ENCODE measurements at places on chromosomes 3 and 15.

- DNase-seq = no peak
These were observed 602.8 kb downstream of the FOXP1 start for GRCh38 chr3:70980646-70981170.

GRCh38 chr3:63863150-63864007 is at the start of the genes ATXN7 and THOC7:
TSS of gene ATXN7 (plus strand) at chr3:63863867. CDS start at chr3:63912599, 48,732 bp downstream.
TSS of gene THOC7 (minus strand) at chr3:63863805. CDS start at chr3:63863790, 15 bp downstream.
- DNase-seq = peak; percentile 76

DNA sequence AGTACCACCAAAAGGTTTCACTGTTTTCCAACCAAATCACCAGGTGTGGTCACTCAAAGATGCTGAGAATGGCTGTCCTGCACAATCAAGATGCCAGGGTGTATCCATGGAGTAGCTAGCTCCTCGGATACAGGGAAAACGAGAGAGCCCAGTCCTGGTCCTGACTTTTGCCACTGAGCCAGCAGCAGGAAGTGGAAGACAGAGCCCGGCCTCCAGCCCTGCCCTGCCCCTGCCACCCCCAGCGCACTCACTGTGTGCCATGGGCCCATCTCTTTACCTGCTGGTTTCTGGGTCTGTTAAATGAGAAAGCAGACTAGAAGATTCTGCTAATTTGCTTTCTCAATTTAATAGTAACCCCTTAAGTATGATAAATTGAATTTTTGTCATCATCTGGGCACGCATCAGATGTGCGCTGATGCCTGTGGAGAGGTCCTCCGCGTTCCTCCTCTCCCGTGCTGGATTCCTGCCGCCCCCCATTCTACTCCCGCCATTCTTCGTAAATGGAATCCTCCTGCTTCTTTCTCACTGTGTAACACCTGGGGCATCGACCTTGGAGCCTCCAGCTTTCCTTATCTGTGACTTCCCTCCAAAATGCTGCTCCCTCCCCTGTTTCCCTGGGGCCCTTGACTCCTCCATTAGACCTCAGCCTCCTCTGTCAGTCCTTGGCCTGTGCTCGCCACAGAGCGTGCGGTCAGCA is 18.0 kb downstream of the TNFAIP8L3 start:
- DNase-seq = no peak

- DNase-seq = no peak
These were observed 400.4 kb upstream of the RARB start for GRCh38 chr3:25027650-25028049.

DNA sequence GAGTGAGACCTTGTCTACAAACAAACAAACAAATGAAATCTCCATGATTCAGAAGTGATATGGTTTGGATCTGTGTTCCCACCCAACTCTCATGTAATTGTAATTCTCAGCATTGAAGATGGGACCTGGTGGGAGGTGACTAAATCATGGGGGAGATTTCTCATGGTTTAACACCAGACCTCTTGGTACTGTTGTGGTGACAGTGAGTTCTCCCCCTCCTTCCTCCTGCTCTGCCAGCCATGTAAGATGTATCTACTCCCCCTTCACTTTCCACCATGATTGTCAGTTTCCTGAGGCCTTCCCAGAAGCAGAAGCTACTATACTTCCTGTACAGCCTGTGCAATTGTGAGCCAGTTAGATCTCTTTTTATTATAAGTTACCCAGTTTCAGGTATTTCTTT is 438.4 kb upstream of the THBS1 start:
- no peak for DNase-seq

DNA sequence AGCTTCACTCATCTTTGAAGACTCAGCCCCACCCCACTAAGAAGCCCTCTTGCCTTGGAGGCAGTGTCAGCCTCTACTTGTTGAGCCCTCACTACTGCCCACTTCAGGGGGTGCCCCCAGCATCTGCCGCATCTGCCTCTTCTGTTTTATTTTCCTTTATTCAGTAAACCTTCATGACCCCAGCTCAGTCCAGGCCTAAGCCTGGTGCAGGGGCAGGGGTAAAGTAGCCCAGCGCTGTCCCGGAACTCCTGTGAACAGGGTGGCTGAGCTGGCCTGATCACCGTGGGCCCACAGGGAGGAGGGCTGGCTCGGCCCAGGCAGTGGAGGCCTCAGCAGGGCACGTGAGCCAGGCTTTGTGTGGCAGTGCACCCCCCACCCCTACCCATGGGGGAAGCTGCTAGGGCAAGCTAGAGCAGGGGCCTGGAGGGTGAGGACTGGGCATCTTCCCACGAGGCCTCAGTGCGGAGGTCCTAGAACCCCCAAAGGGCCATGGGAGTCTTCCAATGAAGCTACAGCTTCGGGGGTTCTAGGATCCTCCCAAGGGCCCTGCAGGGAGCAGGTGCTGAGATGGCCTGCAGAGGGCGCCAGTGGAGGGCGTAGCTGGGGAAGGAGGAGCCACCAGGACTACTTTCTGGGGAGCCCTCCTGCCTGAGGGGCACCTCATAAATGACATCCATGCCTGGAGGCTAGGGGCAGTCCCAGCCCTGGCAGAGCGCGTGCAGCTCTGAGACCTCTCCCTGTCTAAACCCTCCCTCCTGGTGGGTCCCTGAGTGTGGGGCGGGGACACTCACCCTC is 36.0 kb downstream of the TSPAN3 start:
- peak; percentile 73 for DNase-seq

DNA sequence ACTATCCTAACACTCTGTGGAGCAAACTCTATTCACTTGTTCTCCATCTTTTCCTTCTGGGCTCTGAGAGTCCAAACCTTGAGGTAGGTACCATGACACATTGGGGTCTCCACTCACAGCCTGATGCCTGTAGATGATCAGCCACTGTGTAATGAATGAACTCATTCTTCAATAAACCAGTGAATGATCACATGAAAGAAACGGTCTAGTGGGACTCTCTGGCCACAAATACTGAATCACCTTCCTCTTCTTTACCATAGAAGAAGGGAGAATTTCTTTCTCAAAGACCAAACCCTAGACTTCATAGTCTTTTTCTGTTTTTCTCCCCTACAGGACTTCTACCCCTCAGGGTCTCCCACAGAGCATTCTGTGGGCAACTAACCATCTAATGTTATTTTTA is 20.5 kb upstream of the ABHD2 start:
- no peak for DNase-seq

- no peak for DNase-seq
These were observed 739.6 kb downstream of the NAALADL2 start for GRCh38 chr3:175598740-175599139.

- DNase-seq = no peak
These were observed 278.1 kb upstream of the LRTM1 start for GRCh38 chr3:55205990-55206389.

DNA sequence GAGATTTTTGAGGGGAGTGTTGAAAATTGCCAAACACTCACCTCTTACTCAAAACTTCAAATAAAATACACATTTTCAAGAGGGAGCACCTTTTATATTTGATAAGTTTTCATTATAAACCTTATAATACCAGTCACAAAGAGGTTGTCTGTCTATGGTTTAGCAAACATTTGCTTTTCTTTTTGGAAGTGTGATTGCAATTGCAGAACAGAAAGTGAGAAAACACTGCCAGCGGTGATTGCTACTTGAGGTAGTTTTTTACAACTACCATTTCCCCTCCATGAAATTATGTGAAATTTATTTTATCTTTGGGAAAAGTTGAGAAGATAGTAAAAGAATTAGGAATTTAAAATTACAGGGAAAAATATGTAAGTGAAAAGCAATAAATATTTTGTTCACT is 20.1 kb downstream of the DIPK2A start:
- no peak for DNase-seq

GRCh38 chr3:134377896-134378295 is 3.6 kb upstream of the AMOTL2 start:
- DNase-seq = no peak

- DNase-seq = no peak
These were observed 14.5 kb downstream of the H1-8 start for GRCh38 chr3:129557548-129557894.

GRCh38 chr3:133371181-133371580 is 28.7 kb upstream of the BFSP2 start:
- no peak for DNase-seq

DNA sequence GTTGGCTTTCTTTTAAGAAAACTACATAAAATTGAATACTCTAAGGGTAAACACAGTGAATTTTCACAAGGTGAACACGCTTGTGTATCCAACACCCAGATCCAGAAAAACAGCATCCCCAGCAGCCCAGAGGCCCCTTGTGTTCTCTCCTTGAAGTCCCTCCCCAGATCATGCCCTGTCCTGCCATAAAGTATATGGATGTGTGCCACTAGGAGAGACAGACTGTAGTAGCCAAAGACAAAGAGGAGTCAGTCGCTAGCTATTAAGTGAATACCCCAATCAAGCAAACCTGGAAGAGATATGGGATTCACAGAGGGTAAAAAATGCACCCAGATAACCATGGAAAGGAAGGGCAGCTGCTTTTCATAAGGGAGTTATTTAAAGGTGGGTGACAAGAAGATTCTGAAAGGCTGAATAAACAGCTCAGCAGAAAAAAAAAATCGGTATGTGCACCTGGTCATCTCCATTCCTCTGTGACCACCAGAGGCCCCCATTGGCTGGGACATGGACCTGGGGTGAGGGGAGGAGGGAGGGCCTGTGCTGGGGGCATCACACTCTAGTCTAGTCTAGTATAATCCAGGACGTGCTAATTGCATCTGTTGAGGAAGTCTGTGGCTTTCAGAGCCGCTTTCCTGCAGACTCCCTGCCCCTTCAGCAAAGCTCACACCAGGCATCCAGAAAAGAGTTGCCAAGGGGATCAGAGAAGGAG is 167.3 kb upstream of the NDN start:
- DNase-seq = no peak

GRCh38 chr3:43201581-43201980 is 84.8 kb upstream of the SNRK start:
- DNase-seq = no peak
